ENCODE measurements at places on chromosomes 16 and 17.

DNA sequence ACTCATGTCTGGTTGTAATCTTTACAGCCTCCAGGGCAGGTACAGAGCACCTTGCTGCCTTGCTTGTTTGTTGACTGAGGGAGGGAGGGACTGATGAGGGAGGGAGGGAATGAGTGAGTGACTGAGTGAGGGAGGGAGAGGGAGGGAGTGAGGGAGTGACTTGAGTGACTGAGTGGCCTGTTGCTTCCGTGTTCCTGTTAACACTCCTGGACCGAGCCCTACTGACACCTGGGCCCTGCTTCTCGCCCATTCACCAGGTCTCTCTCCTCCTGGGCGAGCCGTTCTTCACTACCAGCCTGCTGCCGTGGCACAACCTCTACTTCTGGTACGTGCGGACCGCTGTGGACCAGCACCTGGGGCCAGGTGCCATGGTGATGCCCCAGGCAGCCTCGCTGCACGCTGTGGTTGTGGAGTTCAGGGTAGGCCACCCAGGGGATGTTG lies 41.2 kb downstream of the PRMT7 start:
- DNase-seq, result no peak

DNA sequence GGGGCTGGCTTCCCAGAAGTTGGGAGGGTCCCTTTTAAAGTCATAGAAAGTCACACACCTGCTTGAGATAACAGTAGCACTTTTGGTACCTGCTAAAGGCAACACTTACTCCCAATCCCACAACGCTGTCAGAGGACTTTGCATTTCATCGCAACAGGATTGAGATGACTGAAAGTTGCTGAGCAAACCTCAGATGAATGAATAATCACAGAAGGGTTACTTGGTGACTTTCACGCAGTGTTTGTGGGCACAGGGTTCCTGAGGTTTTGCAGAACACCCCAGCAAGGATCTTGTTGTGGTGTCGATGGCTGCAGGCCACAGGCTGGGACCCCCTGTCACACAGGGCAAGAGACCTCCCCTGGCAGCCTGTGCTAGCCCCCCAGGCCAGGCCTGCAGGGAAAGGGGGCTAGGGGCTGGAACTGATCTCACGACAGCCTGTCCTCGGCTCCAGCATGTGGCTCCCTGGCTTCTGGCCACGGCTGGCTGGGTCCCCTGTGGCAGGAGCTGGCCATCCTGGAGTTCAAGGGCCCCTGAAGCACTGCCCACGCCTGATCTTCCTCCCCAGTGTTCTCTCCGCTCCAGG lies 79.4 kb upstream of the CBX4 start:
- DNase-seq, result no peak

DNA sequence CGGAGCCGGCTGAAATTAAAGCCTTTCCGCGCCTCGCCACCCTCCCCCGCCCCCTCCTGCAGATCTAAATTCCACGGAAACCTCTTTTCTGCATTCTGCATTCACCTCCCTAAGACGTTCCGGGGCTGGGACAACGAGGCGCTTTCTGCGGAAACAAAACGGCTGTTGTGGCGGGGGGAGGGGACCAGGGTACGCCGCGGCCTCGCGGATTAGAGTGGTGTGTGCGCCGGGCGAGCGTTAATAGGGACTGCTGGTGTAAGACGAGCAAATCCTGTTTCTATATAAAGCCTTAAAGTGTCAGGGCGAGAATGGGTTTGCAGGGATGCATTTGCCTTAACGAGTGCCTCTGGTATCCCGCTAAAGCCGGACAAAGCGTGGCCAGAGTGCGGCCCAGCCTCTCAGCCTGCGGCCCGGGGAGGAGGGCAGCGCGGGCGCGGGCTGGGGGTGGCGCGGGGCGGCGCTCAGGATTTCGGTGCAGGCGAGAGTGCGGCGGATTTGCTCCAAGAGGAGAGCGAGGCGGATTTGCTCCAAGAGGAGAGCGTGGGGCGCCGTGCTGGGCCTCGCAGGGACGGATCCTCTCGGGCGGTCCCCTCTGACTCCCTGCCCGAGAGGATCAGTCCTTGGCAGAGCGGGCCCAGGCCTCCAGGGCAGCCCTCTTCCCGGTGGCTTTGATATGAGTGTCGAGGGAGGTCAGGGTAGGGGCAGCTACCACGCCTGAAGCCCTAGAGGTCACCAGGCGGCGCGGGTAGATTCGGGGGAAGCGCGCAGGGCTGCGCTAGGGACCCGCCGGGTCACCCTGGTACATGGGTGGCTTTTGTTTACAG lies 5.1 kb downstream of the BAHCC1 start:
- no peak for DNase-seq

GRCh38 chr16:72224260-72224768 lies 52.4 kb upstream of the PMFBP1 start:
- DNase-seq, result no peak

DNA sequence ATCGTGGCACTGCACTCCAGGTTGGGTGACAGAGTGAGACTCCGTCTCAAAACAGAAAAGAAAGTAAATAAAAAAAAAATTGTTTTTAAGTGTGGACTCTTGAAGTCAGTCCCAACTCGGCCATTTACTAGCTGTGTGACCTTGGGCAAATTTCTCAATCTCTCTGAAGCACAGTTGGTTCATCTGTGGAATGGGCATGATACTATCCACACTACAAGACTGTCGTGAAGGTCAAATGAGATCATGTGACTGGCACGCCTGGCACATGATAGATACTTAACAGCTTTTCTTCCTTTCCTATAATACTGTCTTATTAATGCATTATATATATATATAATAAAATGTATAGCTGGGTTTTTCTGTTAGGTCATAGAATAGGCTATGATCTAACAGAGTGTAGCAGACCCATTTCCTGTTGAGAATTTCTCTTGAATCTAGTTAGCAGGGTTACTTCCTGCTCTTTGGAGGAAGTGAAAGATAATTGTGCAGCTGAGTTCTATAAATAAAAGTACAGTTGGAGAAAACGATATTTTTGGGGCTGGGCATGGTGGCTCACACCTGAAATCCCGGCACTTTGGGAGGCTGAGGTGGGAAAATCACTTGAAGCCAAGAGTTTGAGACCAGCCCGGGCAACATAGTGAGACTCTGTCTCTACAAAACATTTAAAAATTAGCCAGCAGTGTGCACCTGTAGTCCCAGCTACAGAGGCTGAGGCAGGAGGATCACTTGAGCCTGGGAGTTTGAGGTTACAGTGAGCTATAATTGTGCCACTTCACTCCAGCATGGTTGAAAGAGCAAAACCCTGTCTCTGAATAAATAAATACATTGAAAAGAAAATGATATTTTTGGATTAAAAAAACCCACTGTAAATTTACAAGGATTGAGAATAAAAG lies 7.3 kb downstream of the MILR1 start:
- DNase-seq, result no peak

GRCh38 chr16:14004031-14004728 lies 66.9 kb upstream of the MRTFB start:
- no peak for DNase-seq

DNA sequence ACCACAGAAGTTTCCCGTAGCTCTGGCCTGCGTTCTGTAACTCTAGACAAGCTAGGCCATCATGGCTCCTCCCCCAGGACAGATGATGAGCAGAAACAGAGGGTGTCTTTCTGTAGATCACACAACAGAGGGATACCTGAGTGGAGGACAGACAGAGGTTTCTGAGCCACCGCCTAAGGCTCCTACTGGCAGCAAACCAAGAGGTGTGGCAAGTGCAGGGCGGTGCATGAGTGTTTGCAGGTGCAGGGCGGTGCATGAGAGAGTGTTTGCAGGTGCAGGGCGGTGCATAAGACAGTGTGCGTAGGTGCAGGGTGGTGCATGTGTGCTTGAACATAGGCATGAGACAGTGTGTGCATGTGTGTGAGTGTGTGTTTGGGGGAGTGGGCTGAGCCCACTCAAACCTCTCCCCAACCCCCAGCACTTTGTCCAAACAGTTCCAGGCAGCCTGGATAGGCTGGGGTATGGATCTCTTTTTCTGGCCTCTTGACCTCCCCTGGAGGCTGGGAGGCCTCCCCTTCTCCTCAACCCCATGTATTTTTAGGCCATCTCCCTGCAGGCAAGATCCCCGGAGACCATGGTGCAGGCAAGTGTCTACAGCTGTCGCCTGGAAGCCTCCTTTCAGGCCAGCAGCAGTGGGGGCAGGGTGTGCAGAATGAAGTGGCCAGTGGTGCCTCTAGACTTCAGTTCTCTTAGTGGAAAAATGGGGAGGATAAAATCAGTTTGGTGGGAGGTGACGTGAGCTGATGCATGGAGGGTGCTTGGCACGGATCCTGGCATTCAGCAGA lies 53.4 kb upstream of the CBX4 start:
- no peak for DNase-seq

DNA sequence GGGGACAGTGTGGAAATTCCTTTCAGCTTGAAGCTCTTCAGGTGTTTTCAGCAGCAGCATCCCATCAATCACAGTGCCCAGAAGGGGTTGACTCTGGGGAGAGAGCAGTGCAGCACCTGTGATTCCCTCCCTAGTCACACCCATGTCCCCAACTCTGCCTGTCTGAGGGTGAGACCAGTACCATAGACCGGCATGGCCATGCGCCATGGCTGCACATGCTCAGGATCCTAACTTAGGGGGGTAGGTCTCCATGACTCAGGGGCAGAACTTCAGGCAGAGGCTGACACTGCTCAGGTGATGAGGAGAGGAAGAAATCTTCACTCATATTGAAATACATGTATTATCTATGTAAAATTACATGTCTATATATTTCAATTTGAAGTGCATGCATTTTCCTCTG lies 19.9 kb downstream of the CES1 start:
- no peak for DNase-seq

- no peak for DNase-seq
Observed at GRCh38 chr16:4064950-4065352, 51.3 kb downstream of the ADCY9 start.

- no peak for DNase-seq
Observed at GRCh38 chr16:88634141-88634993, 4.0 kb upstream of the IL17C start.

GRCh38 chr16:3281222-3281820 lies 2.0 kb upstream of the ZNF263 start:
- no peak for DNase-seq

DNA sequence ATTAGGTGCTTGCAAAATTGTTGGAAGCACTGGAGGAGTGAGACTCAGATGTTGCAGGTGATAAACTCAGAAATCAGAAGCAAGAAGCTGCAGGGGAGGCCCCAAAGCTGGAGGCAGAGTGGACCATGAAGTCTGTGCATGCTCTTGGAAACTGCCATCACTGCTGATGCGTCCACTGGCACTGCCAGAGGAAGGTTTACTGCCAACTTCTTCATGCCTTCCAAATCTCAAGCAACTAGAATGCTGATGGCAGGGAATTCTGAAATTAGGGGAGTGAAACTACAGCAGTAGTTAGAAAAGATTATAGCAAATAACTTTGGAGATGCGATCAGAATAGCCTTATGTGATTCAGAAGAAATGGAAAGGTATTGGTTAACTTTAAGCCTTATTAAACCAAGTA lies 277.1 kb upstream of the SDK2 start:
- DNase-seq, result no peak

DNA sequence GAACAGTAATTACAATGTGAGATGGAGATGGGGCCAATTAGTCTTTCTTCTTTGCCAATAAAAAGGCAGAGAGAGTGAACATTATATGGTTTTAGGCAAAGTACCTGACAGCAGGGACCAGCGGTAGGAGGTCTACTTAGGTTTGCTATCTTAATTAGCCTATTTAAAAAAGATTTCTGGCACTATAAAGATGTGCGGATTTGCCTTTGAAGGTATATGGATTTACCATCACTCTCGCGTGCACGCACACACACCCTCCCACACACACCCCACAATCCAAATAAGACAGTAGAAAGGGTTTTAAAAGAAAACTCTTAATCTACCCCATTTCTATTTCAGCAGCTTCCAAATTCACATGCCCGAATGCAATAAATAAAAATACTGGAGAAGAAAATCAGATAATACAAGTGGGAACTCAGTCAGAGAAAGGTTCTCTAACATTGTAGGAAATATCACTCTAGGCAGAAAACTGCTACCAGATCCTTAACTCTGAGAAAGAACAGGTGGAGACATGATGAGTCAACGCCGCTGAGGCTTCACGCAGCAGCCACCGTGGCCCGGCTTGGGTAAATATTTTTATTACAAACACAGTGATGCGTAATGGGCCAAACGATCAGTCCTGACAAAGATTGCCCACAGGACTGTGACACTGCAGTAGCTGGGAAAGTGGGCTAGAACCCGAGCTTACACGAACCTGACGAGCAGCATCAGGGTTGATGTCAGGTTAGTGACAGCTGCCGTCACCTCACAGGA lies 66.6 kb upstream of the AXIN2 start:
- DNase-seq, result no peak

DNA sequence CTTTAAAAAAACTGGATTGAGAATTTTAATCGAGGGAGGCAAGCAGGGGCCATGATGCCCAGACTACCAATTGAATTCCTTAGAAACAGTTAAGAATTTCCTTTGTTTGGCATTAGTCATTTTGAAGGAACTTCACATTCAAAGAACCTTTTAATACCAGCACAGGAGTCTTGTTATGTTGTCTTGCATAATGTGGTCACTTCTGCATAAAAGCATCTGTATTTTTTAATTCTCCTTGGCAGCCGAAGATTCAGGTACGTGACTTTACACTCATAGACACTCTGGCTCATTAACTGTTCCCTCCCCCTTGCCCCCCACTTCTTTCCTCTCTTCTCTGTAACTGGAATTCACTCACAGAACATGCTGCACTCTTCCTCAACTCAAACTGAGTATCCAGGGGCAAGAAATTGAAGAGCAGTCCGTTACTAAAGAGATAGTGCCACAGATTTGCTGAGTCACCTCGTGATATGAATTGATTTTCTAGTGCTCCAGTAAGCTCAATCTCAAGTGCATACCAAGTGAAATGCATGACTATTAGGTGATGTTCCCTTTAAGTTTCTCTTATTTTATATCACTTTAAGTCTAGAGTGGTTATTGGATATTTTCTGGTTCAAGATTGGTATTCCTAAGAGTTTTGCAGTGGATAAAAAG lies 572.2 kb upstream of the SOX9 start:
- no peak for DNase-seq

- DNase-seq, result no peak
Observed at GRCh38 chr16:57367116-57367752, 5.1 kb upstream of the CX3CL1 start.

DNA sequence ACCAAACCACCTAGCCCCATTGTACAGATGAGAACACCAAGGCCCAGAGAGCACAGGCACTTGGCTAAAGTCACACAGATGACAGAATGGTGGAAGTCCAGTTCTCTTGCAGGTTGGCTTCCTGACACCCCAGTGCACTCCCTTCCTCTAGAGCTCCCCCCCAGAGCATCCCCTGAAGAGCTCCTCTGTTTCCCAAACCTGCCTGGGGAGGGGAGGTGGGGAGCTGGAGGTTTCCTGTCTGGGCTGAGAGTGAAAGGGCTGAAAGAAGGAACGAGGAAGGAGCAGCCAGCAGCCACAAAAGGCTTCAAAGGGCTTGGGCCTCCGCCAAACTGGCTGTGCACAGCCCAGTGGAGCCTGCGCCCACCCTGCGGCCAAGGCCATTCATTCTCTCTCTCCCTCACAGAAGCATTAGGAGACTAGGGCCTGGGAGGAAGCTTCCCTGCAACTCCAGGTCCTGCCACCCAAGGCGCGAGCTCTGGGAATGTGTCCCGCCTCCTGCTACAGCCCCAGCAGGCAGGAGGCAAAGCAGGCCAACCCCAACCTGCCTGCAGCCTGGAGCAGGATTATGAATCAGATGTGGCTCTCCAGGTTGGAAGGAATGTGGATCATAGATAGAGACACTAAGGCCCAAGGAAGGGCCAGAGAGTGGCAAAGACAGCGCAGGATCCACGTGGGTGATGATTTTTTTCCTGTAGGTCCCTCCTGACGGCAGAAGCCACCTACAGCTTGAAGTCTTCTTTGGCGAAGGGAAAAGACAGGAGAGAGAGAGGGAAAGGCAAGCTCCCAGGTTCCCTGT lies 913 bp downstream of the SLC13A5 start:
- DNase-seq, result no peak

Data from foreskin melanocyte (primary cell).